CD4-positive, alpha-beta T cell treated with Interleukin-15 for 4 hours (primary cell): ENCODE measurements at places on chromosomes 13 and 19.

- DNase-seq: no peak
Observed at GRCh38 chr13:51524829-51525566, 59.3 kb upstream of the WDFY2 start.

DNA sequence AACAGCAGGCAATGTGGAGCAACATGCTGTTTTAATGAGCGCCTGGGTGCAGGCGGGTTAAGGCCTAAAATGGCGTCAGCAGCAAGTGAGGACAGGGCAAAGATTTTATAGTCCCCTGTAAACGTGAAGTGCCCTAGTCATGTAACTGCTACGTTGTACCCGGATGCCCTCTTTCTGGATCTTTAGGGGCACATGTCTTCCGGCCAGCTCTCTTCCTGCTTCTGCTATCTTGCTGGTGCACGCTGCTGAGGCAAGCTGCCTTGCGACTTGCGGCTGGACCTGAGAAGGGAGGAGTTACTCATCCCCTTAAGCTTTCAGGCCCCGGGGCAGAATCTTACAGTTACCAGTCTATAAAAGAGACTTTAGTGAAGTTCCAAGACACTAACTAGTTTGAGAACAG lies 303.6 kb upstream of the DACH1 start:
- DNase-seq: no peak

- DNase-seq: no peak
Observed at GRCh38 chr13:31880851-31881494, 141.6 kb downstream of the RXFP2 start.

GRCh38 chr19:50266896-50267295 lies 62.3 kb downstream of the KCNC3 start:
- no peak for DNase-seq

GRCh38 chr19:47518139-47518538 lies 3.3 kb upstream of the NAPA start:
- peak; percentile 44 for DNase-seq

DNA sequence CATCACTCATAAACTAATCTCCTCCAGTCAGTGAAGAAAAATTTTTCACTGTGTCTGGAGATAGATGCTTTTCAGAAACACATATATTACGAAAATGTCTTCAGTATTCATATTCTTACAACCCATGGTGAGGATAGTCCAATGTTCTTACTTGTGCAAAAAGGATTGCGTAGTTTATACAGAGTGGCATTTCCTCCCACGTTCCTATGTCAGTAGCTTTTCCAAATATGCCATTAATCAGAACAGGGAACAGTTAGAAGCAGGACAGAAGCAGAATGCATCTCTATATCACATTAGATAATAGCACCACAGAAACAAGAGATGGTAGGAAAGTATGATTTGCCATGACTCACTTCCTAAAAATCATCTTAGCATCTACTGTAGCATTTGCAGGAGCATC lies 282.9 kb downstream of the SLITRK5 start:
- DNase-seq: no peak

GRCh38 chr19:49339301-49340068 lies 4.3 kb downstream of the CD37 start:
- DNase-seq: no peak

DNA sequence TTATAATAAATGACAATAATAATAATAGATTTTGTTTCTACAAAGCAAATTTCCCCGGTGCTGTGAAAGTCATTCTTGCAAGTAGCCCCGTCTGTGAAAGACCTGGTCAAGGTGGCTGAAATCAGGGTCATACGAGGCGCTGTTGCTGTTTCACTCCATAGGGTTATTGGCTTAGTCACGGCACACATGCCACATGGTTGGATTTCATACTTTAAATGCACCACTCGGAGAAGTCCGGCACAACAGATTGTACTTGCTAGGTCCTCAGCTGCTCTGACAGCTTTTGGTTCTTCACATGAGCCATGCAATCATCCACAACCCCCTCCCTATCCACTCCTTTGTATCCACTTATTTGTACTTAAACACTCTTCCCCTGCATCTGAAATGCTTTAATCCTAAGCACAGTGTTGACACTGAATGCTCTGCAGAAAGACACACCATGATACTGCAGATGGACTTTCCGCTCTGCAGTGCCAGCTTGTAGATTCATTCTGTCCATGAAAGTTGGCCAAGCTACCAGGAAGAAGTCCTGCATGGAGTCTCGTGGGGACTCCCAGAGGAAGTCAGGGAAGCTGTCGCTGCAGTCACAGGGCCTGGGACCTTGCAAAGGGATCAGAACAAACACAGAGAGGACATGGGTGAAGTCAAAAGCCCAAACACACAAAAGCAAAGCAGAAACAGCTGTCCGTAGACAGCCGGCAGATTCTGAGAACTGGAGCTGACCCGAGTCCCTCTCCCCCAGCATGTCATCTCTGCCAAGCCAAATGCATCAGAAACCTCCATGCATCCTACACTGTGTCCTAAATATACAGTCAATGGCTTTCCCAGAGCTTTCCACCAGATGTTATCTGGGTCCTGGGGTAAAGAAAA lies 124.6 kb downstream of the COL4A2 start:
- no peak for DNase-seq

GRCh38 chr13:42405665-42406390 lies 133.9 kb downstream of the AKAP11 start:
- peak; percentile 56 for DNase-seq

- DNase-seq: no peak
Observed at GRCh38 chr13:32616883-32617511, 30.7 kb downstream of the PDS5B start.
